ENCODE measurements at places on chromosomes 12 and 14.

DNA sequence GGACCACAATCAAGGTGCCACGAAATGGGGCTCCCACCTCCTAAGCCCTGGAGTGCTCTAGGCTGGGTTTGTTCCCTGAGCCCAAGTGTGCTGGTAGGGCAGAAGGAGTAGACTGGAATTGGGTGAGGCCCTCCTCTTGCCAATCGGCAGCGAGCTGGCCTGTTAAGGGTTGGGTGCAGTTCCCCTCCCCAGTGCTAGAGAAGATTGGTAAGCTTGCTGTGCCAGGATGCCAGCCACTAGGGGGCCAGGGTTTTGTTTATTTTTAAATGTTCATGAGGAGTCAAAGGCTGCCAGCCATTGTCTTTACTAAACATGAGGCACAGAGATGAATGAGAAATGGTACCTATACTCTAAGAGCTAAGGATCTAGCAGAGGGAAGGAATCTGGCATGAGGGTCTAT is 79.7 kb downstream of the SPTB start:
- peak; percentile 31 for DNase-seq

DNA sequence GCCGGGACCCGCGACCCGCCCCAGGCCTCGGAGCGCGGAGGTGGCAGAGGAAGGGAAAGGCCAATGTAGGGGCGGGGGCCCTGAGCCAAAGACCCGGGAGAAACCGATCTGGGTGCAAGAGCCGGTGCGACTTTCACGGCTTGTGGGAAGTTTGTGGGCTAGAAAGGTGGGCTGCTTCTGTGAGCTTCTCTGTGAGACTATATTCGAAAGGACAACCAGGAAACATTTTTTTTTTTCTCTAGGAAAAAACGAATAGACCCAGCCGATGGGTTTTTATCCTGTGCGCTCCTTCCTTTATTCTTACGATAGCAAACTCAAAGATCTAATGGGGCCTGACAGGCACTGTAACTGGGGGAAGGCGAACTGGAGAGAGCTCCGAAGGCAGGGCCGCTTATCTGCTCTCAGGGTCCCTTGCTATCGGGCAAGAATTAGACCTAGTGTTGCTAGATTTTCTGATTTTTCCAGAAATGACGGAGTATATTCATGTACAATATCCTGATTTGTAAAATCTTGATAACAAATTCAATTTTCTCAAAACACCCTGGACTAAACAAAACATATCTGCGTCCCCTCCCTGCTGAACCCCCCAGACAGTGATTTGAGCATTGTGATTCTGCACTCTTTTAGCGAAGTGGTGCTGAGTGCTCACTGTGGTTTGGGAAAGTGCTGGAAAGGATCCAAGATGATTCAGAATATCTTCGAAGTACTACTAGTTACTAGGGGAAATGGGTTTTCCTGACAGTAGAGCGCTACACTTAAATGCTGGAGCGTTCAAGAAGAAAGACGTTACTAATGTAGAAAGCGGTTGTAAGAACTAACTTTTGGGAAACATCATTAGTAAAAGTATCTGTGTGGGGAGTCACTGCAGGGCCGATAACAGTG is 563 bp upstream of the STXBP6 start:
- DNase-seq: peak; percentile 55

DNA sequence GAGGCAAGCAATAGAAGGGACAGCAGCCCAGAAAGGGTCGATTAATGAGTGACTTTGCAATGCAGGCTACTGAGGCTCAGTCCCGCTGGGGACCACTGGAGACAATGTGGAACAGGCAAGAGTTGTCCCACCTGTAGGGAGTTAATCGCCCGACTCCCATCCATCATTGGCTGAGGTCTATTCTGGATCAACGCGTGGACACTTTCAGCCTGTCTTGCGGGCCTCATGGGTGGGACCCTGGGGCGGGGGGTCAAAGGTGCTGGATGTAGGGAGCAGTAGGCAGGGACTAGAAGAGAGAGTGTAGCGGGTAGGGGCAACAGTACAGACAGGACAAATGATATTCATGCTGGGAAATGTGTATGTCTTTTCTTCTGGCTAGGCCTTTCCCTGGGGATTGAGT is 6.1 kb downstream of the IFI27L2 start:
- no peak for DNase-seq

- DNase-seq: peak; percentile 80
Measured at GRCh38 chr14:93042968-93043940, 72.5 kb downstream of the ITPK1 start.

GRCh38 chr12:77760271-77761025 is 70.2 kb upstream of the NAV3 start:
- no peak for DNase-seq

DNA sequence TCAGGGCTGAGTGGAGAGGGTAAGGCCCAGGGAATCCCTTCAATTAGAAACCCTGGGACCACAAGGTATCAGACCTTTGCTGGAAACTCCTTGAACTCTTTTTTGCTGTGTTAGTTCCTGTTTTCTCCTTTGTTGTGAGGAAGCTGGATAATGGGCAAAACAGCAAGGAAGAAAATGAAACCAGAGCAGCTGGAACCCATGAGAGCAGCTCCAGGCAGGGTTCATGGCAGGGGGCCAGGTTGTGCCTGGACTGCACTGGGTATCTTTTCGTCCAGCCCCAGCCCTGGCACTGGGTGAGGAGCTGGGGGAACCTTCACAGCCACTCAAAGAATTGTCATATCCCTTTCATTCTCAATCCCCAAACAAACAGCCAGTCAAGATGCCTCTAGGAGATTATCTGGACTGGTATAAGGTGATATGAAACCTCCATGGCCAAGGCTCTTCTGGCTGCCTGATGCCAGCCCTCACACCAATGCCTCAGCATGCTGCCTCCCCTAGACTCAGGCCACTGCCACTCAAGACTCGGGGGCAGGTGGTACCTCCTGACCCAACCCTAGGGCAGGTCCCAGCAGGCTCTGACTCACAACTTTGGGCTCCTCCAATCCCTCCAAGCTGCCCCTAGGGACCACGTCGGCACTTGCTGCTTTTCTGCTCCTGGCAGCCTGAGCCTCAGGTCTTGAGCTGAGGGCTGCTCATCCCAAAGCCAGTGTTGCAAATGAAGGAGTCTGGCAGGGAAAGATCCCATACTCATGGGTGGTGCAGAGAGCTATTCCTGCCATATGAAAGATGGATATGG is 16.5 kb downstream of the FAM186B start:
- DNase-seq: no peak

DNA sequence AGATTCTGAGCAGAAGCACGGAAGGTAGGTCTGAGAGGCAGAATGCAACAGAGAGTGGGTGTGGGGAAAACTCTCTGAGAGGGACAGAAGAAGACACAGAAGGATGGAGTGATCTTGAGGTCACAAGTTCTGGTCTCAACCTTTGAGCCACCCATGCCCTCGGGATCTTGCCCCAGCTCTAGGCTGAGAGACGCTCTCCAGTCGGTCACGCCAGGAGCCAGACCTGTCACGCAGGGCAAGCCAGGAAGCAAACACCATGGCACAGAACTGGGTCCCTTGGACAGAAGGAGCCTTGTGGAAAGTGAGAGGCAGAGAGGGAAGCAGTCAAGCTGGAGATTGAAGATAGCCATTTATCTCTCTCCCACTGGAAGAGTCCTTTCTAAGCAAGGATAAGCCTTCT is 79.0 kb downstream of the VWF start:
- DNase-seq: no peak

DNA sequence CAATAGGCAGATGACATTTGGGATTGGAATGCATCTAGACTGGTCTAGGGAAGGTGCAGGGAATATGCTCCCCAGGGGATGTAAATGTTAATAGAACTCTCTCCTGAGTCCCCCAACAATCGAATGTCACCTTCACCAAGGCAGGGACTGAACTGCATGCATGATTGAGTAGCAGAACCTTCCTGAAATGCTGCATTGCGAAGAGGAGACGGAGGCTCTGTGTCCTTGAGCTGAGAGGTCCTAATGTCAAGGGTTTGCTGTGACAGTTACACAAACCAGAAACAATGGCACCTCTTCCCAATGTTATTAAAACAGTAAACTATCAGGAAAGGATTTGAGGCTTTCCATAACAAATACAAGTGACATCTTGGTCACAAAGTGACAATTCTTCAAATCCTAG is 117.5 kb upstream of the SFSWAP start:
- no peak for DNase-seq

DNA sequence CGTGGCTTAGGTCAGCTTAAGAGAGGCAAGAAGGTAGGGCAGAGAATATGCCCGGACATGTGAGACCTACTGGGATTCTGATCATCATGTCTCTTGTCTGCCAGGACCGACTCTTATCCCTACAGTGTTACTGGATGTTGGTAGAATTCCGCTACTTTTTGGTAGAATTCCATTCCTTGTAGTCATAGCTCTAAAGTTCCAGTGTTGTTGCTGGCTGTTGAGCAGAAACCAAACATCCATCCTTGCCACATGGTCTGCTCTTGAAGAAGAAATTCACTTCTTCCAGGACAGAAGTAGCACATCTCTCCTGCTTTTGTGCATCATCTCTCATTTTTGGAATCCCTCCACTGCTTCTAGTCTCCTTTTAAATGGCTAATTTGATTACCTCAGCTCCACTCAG is 453.7 kb downstream of the RPL10L start:
- DNase-seq: no peak

- DNase-seq: no peak
Measured at GRCh38 chr14:40414386-40414785, 982.2 kb upstream of the FBXO33 start.

DNA sequence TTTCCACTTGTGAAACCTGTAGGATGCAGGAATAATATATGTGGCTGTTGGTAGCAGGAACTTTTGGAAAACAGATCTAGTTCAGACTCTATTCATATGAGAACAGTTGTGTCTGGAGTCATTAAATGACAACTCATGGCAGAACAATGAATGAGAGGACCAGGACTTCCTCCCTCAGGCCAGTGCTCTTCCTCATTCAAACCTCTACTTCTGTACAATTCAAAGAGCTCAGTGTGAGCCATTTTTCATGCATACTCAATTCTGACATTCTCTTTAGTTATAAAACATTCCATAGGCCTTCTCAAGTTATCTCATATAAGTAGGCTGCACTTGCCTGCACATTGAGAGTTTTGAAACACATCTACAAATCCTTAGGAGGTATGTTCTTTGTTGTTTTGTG is 1526.6 kb upstream of the FLRT2 start:
- DNase-seq: no peak

GRCh38 chr14:50892255-50892654 is 20.4 kb downstream of the ABHD12B start:
- no peak for DNase-seq
